ENCODE measurements at places on chromosomes 12 and 14.
A peak's percentile ranks its signal among the peaks of the same experiment; 100 is the strongest.

DNA sequence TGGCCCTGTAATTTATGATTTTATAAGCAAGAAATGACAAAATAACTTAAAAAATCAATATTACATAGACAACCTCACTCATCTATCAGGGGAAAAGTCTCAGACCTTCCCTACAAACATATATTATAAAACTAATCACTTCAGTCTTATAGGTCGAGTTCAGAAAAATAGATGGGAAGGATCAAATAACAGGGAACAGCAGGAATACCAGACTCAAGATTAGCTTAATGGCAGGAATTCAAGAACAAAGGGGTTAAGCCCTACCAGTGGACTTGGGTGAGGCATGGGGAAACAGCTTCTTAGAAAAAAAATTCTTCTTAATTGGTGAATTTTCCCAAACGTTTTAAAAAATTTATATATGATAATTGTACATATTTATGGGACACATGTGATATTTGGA is 51.6 kb upstream of the CRY1 start:
- no peak for DNase-seq

DNA sequence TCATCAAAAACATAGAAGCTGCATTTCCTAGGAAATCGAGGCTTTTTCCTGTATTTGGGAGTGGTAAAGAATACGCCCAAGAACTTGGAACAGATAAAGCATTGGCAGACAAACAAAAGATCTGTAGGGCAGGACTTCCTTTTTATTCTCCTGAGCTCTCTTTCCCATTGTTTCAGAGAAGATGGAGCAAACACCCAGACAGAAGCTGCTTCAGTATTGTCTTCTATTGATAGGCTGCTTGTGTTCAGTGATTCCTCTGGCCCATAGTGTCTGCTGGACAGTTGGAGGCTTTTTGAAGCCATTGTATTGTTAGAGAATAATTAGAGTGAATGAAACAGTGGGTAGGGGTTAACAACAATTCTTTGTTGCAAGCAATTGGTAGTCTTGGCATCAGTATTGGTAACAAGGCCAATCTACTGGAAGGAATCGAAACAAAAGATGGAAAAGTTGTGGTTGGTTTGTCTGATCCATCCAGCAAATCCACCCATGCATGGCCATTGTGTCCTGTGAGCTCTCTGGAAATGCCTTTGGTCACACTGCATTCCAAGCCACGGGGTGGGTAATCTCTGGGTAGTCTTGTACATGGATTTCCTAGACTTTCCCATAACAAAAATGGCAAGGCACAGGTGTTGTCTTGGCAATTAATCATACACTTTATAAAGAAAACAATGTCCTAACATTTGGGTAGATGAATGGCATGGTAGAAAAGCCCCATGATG is 424.8 kb downstream of the RAD51B start:
- DNase-seq: no peak

- peak; percentile 64 for DNase-seq
These were observed 747 bp downstream of the IRF2BPL start for GRCh38 chr14:77027538-77028383.

DNA sequence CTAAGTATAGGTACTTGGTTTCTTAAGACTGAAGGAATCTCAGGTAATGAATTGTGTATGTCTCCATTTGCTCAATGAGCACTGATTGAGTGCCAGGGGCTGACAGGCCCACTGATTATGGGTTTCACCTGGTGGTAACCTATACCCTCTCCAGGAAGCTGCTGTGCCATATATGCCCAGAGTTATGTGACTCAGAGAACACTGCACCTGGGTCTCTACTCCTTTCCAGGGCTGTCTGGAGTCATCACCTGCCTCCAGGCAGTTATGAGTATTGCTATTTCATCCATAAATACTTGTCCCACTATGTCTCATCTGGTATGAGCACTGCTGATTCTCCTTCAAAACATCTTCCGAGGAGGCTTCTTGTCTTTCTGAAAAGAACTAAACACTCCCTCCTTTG is 692.9 kb downstream of the BCL11B start:
- DNase-seq: no peak

GRCh38 chr14:100586403-100587085 is 673 bp downstream of the BEGAIN start:
- DNase-seq: no peak

DNA sequence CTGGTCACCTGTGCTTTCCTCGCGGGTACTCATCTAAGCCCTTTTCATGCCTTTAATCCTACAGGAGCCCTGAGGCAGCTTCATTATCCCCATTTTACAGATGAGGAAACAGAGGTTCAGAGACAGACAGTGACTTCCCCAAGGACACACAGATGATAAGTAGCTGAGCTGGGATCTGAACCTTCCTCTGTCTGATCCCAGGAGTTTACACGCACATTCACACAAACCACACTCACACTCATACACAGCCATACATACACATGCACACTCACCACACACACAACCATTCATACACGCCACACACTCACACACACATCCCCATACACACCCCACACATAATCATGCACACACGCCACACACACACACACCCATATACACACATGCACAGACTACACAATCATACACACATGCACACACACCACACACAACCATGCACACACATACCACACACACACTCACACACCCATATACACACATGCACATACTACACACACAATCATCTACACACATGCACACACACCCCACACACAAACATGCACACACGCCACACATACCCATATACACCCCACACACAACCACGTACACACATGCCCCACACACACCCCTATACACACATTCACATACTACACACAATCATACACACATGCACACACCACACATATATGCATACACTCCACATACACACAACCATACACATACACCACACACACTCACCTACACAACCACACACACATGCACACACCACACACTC is 2.7 kb downstream of the TMEM119 start:
- no peak for DNase-seq

- no peak for DNase-seq
These were observed 14.6 kb upstream of the EIF2B2 start for GRCh38 chr14:74988131-74988530.

DNA sequence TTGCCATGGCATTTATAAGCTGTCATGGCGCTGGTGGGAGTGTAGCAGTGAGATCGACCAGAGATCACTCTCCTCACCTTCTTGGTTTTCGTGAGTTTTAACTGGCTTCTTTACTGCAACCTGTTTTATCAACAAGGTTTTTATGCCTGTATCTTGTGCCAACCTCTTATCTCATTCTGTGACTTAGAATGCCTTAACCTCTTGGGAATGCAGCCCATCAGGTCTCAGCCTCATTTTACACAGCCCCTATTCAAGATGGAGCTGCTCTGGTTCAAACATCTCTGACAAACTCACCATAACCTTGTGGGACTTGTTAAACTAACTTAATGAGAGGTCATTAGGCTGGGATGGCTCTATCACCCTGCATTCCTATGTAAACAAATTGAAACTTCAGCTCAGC is 151.3 kb downstream of the CAND1 start:
- DNase-seq: no peak

DNA sequence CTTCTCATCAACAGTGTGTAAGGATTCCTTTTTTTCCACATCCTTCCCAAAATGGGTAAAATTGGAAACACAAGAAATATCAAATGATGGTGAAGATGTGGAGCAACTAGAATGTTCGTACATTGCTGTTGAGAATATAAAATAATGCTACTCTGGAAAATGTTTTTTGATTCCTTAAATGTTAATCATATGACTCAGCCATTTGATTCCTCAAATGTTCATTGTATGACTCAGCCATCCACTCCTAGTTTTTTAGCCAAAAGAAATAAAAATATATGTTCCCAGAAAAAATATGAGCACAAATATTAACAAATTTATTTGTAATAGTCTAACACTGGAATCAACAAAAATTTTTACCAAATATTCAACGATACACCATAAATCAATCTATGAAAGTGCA is 1108.6 kb downstream of the LRFN5 start:
- DNase-seq: no peak

- no peak for DNase-seq
These were observed 13.8 kb downstream of the PUS7L start for GRCh38 chr12:43744826-43745225.

GRCh38 chr12:68815928-68816800 is 8.2 kb downstream of the MDM2 start:
- DNase-seq: no peak

DNA sequence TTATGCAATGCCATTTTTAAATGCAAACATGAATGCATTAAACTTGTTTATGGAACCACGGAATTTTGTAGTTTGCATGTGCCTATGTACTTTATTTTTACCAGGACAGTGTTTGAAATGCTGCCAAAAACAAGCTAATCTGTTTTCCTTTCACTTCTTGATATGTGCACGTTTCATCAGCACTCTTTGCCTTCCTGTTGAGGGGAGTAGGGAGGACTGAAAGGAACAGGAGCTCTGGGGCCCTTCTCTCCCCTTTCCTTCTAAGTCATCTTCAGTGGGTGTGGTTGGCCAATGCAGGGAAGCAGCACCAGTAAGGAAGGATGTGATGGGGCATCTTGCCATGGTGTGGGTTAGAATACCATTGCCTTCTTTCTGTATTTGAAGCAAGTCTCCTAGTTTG is 12.1 kb upstream of the PPP4R4 start:
- DNase-seq: no peak

- DNase-seq: no peak
These were observed 52.0 kb upstream of the CCDC63 start for GRCh38 chr12:110794623-110795280.

DNA sequence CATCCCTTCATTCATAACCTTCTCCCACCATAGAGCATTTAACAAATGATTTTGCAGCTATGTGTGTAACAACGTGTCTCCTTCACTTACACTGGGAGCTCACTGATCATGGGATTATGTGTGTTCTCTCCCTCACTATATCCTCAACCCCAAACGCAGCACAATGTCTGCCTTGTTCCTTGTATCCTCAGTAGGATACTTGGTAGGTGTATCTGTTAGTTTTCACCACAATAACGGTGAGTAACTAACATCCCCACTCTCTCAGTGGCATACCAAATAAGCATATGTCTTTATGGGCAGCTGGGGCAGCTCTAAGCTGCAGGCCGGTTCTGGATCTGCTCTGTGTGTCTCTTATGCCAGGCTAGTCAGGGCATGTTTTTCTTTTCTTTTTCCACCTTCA is 166.7 kb upstream of the PWP1 start:
- DNase-seq: no peak

GRCh38 chr12:119169150-119169549 is 9.6 kb upstream of the HSPB8 start:
- DNase-seq: no peak

DNA sequence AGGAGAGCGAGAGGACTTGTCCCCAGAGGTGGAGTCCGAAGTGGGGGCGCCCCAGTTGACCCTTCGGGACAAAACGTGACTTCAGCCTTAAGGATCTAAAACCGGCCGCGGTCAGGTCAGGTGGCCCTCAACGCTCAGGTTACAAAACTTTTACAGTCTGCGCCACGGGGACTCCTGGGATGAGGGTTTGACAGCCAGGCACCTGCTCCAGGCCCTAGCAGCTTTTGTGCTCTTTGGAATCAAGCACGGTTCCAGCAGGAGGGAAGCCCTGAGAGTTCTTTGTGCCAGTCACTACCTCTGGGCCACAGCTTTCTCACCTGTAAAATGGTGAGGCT is 337 bp downstream of the ZC2HC1C start:
- no peak for DNase-seq

- no peak for DNase-seq
These were observed 5.2 kb downstream of the TEDC1 start for GRCh38 chr14:105495990-105496830.

DNA sequence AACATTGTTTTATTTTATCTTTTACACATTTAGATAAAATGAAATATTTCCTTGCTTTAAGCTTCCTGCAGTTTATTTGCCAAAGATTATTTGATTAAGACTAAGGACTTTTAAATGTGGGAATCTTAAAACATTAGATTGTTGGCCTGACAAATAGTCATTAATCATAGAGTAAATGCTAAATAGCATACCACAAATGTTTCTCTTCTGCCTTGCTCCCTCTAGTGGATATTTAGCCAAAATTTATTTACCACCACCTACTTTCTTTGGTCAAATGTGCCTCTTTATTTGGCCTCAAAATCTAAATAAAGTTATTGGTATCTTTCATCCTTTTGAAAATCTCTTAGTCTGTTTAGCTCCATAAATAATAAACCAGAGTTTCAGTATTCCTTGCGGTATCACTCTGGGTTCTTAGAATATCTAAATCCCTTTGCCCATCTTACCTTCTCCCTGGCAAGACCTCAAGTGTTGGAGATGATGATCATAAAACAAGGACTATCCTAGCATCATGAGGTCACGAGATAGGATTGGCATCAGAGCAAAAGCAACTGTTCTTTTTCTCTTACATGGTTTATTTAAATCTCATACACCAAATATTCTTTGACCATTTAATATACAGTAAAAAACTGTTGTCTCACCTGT is 150.6 kb upstream of the AEBP2 start:
- DNase-seq: no peak

DNA sequence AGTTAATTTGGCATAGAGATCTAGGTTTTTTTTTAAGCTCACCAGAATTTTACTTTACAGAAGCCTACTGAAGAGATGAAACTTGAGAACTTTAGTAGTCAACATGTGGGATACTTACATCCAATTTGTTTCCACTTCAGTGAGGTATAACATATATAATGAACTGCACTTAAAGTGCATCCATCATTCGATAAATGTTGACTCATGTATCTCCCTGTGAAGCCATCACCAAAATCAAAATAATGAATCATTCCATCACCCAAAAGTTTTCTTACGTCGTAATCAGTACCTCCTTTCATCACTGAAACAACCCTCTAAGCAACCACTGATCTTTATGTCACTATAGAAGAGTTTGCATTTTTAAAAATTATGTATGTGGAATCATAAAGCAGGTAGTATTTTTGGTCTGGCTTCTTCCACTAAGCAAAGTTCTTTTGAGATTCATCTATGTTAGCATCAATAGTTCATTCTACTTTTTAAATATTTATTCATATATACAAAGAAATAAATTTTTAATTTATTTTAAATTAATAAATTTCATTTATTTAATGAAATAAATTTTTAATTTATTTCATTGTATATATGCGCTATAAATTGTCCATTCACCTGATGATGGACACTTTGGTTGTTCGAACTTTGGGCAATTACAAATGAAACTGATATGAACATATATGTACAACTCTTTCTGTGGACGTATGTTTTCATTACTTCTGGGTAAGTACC is 2.0 kb upstream of the CPNE8 start:
- DNase-seq: no peak

DNA sequence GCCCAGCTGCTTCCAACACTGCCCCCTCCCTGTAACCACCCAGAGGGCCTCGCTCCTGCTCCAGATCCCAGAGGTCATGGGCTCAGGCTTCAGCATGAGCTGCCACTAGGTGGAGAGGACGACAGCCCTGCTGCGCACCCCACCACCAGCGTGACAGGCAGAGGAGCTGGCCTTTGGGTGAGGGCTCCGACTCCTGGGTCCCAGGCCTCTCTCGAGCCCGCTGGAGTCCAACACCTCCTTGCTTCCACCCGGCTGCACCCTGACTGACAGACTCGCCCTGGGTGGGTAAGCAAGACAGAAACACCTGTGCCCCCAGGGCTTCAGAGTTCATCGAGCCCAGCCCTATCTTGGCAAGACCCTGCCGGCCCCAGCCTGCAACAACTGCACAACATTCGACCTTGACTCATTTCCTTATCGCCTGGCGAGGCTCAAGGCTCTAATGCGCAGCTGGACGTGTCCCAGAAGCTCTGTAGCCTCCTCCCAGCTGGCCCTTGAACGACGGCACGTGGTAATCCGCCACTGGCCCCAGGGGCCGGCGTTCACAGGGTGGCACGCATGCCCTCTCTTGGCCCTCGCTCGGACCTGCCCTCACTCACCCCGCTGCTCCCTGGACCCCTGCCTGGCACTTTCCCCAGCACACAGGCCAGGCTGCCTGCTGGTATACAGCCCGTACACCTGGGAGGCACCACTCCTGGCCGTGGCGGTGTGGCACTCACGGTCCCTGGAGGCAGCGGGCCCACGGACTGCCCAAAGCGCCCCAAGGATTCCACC is 28.0 kb downstream of the VPS37B start:
- no peak for DNase-seq

Data from stimulated activated CD8-positive, alpha-beta memory T cell treated with anti-CD3 and anti-CD28 coated beads, Interleukin-12 subunit alpha, Interleukin-12 subunit beta, amount 100 ng/mL, for 4 hours (primary cell).